Mesothelial cell of epicardium (in vitro differentiated cells): ENCODE measurements at places on chromosomes 2 and 18.

DNA sequence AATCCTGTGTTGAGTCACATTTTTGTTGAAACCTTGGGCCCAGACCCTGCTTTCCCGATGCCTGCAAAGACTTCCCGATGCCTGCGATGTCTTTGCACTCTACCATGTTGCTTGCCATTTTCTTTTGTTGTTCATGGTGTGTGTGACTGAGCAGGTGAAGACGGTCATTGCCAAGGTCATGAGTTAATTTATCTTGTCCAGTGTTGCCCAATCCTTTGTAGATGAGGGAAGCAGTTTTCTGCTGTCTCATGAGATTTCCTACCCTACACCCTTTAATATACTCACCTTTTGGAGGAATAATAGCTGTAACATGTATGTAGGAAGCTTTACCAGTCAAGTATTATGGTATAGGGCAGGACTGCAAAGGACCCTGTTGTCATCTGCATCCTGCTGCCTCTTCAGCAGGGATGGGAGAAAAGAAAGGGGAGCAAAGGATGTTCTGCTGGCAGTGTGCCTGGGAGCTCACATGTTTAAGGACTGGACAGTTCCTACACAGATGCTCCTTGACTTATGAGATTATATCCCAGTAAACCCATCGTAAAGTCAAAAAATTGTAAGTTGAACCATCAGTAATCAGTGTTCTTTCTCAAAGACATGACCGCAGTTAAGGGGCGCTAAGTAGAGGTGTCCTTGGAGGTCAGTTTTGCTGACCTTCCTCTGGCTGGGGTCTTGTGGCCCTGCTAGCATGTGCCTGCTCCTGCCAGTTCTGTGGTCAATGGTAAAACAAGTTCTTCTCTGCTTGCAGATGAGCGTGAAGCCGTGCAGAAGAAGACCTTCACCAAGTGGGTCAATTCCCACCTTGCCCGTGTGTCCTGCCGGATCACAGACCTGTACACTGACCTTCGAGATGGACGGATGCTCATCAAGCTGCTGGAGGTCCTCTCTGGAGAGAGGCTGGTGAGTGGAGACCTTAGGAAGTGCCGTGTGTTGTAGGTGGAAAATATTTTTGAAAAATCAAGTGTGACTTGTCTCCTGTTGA is 124.8 kb upstream of the EML6 start:
- no peak for DNase-seq

DNA sequence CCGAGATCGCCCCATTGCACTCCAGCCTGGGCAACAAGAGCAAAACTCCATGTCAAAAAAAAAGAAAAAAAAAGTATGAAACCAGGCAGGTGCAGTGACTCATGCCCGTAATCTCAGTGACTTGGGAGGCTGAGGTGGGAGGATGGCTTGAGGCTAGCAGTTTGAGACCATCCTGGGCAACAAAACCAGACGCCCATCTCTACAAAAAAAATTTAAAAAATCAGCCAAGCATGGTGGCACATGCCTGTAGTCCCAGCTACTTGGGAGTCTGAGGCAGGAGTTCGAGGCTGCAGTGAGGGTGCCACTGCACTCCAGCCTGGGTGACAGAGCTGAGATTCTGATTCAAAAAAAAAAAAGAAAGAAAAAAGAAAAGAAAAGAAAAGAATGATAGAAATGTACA is 277.8 kb downstream of the MYCN start:
- no peak for DNase-seq

GRCh38 chr2:106843001-106843909 is 42.7 kb downstream of the ST6GAL2 start:
- DNase-seq: no peak

DNA sequence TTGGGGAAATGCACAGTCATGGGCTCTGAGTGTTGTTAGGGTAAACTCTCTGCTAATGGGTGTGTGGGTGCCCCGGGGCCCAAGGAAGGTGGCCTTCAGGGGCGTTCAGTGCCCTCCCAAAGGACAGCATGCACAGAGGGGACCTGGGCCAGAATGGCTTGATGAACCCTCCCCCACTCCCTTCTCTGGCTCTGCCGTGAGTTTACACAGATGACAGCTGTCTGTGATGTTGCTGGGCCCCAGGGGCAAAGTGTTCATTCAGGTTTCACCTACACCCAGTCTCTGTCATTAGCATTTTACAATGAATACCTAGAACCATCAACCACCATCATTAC is 3.2 kb downstream of the NPPC start:
- no peak for DNase-seq

DNA sequence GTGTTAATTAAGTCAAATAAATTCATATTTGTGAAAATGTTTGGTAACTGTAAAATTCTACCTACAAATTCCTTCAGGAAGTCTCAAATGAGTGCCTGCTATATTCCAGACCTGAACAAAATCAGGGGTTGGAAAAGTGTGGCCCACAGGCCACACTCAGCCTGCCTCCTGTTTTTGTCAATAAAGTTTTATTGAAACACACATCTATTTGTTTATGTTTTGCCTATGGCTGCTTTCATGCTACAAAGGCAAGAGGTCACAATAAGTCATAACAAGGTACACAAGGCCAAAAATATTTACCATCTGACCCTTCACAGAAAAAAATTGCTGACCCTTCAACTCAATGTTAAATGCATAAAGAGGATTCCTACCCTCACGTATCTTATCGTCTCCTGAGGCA is 581.7 kb downstream of the ARHGAP15 start:
- DNase-seq: no peak

DNA sequence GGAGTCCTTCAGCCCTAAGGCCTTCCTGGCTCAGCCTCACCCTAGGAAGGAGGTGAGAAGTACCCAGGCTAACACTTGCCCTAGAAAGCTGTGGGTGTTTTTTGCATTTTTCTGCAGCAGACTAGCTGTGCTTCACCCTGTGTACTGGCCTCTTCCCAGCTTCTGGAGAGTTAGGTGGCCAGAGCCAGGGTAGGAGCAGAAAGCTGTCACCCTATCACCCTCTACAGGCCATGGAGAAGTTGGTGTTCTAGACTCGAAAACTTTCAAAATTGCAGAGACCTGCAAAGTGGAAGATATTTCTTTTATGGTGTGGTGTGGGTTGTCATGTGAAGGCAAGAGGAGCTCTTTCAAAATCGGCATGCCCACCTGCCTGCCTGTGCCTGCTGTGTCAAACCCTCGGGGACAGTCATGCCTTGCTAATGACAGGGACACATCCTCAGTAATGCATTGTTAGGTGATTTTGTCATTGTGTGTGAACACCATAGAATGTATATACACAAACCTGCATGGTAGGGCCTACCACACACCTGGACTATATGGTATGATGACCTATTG is 29.8 kb downstream of the EHD3 start:
- no peak for DNase-seq

DNA sequence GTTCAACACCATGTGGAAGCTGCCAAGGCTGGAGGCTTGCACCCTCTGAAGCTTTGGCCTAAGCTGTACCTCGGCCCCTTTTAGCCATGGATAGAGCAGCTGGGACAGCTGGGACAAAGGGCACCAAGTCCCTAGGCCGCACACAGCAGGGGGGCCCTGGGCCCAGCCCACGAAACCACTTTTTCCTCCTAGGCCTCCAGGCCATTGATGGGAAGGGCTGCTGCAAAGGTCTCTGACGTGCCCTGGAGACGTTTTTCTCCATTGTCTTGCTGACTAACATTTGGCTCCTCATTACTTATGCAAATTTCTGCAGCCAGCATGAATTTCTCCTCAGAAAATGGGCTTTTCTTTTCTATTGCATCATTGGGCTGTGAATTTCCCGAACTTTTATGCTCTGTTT is 13.7 kb downstream of the RAPGEF4 start:
- no peak for DNase-seq

DNA sequence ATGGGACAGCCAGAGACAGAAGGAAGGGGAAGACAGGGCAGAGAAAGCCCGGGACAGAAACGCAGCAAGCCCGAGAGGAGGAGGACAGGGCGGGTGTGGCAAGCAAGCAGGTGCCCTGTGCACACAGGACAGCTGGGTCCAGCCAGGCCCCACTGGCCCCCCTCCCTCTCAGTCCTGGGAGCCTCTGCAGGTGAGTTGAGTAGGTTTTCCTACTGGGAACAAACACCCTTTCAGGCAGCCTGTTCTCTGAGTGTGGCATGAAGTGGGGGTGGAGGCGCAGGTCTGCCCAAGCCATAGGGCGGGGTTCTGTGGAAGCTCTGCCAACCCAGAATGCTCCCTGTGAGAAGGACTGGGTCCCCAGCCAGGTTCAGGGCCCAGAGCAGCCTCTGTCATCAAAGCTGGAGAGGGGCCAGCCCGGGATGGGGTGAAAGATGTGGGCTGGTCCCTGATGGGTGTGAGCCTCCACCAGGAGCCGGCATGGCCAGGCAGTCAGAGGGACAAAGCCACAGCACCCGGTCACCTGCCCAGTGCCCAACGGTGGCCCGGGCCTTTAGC is 129.4 kb downstream of the TFCP2L1 start:
- DNase-seq: no peak

GRCh38 chr18:50099725-50100407 is 95.1 kb downstream of the MYO5B start:
- no peak for DNase-seq

DNA sequence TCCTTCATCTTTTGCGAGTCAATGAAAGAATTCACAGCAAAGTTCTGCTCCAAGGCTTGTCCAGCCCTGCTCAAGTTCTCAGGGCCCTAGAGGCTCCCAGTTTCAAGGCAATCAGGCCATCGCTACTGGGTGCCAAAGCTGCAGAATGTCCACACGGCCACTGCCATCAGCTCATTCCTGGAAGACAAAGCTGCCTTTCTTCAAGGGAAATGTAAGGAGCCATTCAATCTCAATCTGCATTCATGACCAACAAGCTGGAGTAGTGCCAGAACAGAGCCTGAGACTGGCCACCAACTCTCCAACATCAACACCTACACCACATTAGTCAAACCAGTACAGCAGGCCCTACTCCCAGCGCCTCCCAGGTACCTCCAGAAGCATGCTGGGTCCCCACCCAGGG is 202.2 kb downstream of the TCF4 start:
- DNase-seq: no peak

DNA sequence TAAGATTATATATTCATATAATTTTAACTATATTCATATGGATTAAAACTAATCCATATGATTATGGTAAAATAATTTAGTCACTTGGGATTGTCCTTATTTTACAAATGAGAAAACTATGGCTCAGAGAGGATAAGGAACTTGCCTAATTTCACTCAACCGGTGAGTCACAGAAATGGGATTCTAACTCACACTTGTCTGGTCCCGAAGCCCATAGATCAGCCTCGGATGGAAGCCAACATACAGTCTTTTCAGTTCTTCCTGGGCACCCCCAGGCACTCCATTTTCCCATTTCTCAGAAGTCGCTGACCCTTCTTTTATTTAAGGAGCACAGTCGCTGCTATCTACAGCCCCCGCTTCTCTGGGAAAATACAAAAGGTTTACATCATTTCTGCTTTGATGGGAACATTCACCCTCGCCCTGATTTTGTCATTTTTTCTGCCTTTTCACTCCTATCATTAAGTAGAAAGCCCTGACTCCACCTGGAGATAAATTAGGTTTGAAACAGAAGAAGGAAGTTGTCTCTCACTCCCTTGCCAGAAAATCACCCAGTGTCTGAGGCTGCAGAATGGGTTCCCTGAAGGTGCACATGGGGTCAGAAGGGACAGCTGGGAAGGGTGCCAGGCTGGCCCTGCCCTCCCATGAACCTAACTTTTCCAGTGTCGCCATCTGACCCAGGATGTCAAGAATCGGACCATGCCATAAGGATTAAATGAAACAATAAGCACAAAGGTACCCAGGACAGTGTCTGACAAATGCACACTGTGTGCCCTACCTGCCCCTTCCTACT is 36.6 kb downstream of the CYP1B1 start:
- DNase-seq: no peak

DNA sequence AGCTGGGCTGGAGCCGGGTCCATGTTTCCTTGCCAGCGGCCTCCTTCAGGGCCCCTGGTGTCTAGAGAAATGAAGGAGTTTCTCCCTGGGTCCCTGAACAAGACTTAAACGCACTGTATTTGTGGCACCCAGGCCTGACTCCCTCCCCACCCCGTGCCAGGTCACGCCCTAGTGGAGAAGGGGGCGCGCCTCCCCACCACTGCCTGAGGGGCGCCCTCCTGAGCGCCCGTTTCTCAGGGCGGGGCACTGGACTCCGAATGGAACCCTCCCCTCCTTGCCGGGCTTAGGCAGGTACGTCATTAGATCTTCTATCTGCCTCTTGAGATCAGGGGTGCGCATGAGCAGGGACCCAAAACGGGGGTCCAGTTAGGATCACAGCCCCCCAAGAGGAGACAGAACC is 16.3 kb downstream of the ODC1 start:
- no peak for DNase-seq
